DMS 273 treated with DMSO at 0.1 percent for 48 hours (cell line): ENCODE measurements at places on chromosomes 13 and 19.

DNA sequence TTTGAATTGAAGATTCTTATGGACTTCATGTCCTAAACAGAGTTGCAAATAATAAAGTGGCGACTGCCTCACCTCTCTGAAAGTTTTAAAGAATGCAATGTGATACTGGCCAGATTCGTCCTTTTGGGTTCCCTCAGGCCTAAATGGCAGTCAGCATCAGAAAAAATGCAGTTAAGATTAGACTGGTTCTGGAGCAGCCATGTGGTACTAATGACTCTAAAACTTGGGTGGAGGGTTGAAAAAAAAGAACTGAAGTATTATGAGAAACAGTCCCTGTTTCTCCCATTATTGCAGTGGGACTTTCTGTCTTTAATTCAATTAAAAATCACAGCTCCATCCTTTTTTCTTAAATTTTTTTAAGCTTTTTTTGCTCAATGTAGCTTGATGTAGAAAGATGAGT is 37.3 kb downstream of the WDFY2 start:
- no peak for DNase-seq

DNA sequence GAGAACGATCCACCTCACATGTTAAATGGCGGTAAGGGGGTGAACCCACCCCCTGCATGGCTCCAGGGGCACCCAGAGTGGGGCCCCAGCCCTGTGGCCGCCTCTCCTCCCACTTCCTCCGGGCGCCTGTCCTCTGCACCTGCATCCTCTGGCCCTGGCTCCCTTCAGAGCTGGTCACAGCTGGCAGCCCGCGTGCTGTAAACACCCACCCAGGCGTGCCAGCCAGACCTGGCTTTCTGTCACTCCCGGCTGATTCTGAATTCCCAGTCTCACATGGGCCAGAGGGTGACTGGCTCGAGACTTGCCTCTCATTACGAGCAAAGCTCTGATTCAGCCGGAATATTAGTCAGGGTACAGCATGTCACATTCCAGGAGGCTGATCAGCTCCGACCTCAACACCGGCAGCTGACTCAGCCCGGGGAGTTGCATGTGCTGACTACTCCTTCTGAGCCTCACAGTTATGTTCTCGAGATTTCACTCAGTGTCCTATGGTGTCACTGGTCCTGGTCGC is 75.1 kb downstream of the GNG7 start:
- DNase-seq, result no peak

GRCh38 chr13:44420376-44421220 is 47.0 kb downstream of the SERP2 start:
- DNase-seq, result no peak

GRCh38 chr13:110689711-110690110 is 16.2 kb downstream of the CARS2 start:
- no peak for DNase-seq

GRCh38 chr19:32138416-32138815 is 207.0 kb upstream of the ZNF507 start:
- no peak for DNase-seq

- no peak for DNase-seq
Measured at GRCh38 chr19:8592231-8593009, 15.2 kb upstream of the MYO1F start.

- DNase-seq, result no peak
Measured at GRCh38 chr13:37288057-37288720, 182.7 kb upstream of the CSNK1A1L start.

- DNase-seq, result peak; percentile 88
Measured at GRCh38 chr19:38036707-38037611, 130.0 kb downstream of the SIPA1L3 start.

DNA sequence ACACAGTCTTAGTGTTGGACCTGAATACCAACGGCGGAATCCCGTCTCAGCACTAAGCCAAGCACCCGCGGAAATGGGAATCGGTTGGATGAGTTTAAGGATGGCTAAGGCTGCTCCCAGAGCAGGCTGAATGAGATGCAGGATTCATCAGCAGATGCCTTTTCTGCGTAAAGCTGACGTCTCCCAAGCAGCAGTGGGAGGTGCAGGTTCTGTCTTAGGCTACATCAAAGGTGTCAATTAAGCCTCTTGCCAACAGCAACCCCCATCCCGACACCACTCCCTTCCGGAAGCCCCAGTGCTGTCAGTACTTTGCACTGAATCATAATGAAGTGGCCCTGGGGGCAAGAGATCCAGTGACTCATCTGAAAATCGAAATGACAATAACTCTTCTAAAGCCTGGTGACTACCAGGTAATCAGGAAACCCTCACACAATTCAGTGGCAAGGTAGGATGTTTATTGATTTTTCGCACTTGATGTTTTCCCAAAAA is 275.6 kb downstream of the DCLK1 start:
- DNase-seq, result no peak

- DNase-seq, result no peak
Measured at GRCh38 chr13:91904597-91904996, 506.2 kb downstream of the GPC5 start.

GRCh38 chr13:98892821-98893220 is 85.0 kb downstream of the DOCK9 start:
- no peak for DNase-seq

DNA sequence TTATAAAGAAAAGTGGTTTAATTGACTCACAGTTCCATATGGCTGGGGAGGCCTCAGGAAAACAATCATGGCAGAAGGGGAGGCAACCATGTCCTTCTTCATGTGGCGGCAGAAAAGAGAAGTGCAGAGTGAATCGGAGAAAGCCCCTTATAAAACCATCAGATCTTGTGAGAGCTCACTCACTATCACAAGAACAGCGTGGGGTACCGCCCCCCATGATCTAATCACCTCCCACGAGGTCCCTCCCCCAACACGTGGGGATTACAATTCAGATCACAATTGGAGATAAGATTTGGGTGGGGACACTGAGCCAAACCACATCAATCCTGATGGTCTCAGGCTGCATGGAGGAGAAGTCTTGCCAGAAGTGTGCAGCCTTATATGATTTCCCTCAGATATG is 26.0 kb downstream of the TM9SF2 start:
- no peak for DNase-seq

DNA sequence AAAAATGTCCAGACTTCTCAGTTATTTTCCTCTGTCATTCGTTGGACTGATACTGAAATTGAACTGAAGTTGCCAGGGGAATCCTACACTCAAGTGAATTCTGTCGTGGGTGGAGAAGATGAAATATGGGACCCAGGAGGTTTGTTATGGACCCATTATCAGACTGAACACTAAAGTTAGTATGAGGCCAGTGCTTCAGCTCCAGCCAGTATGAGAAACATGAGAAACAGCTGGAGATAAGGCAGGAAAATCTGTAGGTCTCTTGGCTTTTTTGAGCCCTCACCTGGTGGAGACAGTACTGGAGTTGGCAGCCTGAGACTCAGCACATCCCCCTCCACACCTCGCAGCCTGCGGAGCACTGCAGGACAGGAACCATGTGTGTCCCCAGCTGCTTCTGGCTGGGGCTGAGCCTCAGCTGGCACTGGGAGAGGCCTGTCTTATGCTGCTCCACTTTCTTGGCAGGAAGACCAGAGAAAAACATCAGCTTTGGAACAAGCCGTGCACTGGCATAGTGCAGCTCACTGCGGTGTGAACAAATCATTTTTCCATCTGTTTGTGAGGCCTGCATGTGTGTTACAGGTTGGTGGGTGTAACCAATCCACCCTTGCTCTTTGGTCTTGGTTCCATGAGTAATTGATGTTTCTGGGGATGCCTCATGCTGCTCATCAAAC is 641.0 kb downstream of the FGF9 start:
- no peak for DNase-seq

DNA sequence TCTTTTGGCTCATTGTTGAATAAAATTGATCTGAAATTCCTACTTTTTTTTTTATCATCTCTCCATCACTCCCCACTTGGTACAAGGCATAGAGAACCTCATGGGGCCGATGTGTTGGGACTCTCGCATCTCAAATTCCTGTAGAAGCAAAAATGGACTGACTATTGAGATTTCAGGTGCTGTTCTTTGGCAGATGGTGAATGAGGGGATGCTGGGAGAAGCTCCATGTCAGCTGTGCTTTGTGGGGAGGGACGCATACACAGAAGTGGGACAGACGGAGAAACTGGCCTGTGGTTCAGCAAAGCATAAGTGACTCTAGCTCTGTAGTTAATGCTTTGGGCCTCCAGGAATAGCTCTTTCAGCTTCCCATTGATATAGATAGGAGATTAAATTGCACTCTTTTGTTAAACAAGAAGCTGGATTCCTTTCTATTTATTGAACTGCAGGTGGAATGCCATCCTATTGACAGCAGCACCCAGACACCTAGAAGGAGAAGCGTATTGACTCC is 194.5 kb upstream of the RNF113B start:
- DNase-seq, result no peak

DNA sequence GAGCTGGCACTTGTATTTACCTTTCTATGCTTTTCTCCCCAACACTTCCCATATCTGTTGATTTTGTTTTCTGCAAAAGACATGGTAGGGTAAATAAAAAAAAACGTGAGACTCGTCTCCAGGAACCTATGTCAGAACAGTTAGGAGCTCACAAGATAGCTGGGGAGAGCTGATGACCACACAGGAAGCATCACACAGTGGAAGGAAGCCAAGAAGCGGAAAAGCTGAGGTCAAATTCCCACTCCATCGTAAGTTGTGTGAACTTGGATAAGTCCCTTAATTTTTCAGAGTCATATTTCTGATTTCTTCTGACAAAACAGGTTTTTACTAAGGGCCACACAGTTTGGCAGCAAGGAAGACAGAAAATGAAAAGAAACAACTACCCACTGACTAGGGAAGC is 199.6 kb downstream of the KLF5 start:
- no peak for DNase-seq

DNA sequence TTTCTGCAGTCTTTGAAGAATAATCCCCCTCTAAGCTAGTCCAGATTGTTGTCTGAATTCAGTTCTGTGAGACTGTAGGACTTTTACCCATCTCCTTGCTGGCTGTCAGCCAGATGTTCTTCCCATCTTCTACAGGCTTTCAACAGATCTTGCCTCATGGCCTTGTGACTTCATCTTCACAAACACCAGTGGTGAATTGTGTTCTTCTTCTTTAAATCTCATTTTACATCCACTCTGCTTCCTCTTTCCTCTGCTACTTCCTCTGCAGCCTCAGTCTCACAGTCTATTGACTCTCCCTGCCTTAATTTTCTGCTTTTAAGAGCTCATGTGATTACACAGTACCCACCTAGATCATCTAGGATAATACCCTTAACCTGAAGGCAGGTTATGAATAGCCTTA is 859.0 kb upstream of the SLITRK1 start:
- DNase-seq, result no peak

- DNase-seq, result no peak
Measured at GRCh38 chr19:3653865-3654513, 27.4 kb upstream of the CACTIN start.

- DNase-seq, result no peak
Measured at GRCh38 chr13:105168295-105168694, 1367.2 kb downstream of the EFNB2 start.

DNA sequence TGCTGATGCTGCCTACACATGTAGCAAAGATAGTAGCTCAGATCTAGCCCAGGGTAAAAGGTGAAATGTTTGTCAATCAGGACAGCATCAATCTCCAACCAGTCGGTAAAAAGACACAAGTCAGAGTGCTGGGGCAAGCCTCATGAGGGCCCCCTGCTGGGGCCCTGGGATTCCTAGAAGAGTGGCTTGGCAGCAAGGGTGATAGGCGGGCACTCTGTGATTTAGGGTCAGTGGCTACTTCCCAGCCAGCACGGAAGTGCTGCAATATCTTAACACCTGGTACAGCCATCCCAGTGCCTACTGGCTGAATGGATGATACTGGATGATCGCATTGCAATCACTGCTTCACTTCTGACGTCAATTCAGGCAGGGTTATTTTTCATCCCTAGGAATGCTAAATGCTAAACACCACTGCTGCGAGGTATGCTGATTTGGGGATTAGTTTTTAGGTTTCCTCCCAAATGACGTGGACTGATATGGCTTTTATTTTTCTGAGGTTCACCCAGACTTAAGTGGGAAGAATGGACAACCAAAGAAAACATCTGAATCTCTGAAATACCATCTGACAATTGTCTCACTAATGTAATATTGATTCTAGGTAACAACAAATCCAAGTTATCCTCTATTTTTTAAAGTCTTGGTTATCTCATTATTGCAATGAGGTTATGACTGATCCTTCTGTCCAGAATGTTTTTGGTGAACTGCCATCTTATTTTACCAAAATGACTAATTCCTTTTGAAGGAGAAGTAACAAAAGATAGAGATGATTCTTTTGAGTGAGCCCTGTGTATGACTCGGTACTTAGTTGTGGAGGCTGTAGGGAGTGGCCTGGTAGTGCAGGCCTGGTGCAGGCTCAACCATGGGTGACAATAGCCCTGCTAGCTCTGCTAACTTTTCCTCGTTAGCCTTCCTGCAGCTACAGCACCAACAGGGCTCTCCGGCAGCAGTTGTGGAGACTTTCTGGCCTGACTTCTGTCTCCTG is 432.5 kb downstream of the FGF9 start:
- no peak for DNase-seq

GRCh38 chr13:49240017-49240416 is 7.7 kb upstream of the CDADC1 start:
- DNase-seq, result no peak

DNA sequence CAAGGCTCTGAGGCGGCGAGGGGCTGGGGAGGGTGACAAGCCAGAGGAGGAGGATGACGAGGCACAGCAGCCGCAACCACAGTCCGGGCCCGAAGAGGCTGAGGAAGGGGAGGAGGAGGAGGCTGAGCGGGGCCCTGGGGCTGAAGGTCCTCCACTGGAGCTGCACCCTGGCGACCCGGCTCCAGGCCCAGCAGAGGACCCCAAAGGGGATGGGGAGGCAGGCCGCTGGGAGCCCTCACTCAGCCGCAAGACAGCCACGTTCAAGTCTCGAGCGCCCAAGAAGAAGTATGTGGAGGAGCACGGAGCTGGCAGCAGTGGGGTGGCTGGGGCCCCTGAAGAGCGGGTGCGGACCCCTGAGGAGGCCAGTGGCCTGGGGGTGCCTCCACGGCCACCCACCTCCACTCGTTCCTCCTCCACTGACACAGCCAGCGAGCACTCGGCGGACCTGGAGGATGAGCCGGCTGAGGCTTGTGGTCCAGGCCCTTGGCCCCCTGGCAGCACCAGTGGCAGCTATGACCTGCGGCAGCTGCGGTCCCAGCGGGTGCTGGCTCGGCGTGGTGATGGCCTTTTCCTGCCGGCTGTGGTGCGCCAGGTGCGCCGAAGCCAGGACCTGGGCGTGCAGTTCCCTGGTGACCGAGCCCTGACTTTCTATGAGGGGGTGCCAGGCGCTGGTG is 2.9 kb downstream of the CIC start:
- no peak for DNase-seq

- DNase-seq, result no peak
Measured at GRCh38 chr13:45040173-45040572, 50.8 kb downstream of the GPALPP1 start.
